Stimulated activated CD8-positive, alpha-beta memory T cell treated with anti-CD3 and anti-CD28 coated beads, Interleukin-7, amount 100 ng/mL, for 4 hours (primary cell): ENCODE measurements at places on chromosomes 7 and 10.

DNA sequence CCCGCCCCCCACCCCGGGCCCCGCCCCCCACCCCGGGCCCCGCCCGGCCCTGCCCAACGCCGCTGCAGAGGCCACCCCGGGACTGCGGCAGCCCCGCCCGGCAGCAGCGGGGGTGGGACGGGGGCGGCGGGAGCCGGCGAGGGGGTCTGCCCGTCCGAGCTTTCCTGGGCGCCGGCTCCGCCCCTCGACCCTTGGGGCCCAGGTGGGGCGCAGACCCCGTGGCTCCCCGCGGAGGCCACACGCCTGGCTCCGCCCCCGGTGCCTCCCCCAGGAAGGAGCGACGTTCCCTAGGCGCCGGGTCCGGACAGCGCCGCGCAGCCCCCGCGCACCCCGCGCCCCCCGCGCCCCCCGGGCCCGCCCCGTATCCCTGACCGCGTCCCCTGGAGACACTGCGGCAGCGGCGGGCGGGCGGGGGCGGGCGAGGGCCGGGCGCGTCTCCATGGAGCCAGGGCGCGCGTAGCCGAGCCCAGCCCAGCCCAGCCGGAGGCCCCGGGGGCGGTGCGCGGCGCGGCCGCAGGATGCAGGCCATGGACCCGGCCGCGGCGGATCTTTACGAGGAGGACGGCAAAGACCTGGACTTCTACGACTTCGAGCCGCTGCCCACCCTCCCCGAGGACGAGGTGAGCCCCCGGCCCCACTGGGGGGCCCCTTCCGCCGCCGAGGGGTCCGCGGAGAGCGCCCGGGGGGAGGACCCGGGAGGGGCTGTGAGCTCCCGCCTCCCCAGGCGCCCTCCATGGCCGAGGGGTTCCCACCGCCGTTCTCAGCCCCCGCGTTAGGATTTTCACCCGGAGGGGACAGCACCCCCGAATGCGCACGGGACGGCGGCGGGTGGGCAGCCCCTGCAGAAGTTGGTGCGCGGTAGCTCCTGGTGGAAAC lies at the start of gene KNDC1:
Gene KNDC1 (plus strand): TSS at position 270 of the 876 bp plus-strand sequence. CDS start 249 bp downstream, at position 519.
- DNase-seq = peak; percentile 20

GRCh38 chr7:88229302-88229995 lies 9.6 kb upstream of the SRI start:
- DNase-seq = no peak

GRCh38 chr10:132722394-132723329 lies 63.3 kb downstream of the NKX6-2 start:
- DNase-seq = no peak

GRCh38 chr7:114148779-114149178 lies 230.0 kb upstream of the PPP1R3A start:
- no peak for DNase-seq

- DNase-seq = no peak
These were observed 101.9 kb upstream of the LRRN3 start for GRCh38 chr7:110988890-110989501.

- no peak for DNase-seq
These were observed 1.5 kb upstream of the ADGRA1 start for GRCh38 chr10:133086247-133086646.

DNA sequence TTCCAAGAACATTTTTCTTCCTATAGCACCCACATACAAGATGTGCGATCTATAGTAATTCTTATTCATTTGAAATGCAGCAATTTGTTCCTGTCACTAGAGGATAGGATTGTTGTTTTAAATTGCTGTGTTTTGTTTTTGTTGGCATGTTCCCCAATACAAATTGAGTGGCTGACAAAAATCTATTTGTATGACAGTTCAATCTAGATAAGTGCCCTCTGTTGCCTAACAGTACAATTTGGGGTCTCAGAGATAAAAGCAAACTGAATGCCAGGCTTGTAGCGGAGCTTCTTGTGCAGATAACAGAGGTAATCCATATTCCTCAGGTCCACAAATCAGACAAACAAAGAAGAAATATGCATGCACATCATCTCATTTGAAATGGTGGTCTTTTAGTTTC lies 68.8 kb downstream of the VTI1A start:
- DNase-seq = no peak

GRCh38 chr7:95066737-95067530 lies 159.5 kb downstream of the PPP1R9A start:
- DNase-seq = no peak

DNA sequence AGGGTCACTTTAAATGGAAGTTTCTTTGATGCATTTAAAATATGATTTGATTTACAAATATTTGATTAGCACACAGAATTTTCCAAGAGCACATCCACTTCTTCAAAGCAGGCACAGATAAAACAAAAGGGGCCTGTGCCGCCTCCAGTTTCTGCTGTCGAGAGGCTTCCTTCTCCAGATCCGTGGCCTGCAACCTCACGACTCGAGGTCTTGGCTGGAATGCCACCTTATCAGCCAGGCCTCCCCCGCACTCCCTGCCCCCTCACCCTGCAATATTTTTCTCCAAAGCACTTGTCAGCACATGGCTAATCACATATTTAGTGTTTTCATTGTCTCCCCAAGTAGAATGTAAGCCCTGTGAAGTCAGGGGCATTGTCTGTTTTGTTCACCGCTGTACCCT lies 12.5 kb downstream of the PYROXD2 start:
- DNase-seq = no peak

- DNase-seq = no peak
These were observed 715.4 kb upstream of the NRP1 start for GRCh38 chr10:34049887-34050286.

DNA sequence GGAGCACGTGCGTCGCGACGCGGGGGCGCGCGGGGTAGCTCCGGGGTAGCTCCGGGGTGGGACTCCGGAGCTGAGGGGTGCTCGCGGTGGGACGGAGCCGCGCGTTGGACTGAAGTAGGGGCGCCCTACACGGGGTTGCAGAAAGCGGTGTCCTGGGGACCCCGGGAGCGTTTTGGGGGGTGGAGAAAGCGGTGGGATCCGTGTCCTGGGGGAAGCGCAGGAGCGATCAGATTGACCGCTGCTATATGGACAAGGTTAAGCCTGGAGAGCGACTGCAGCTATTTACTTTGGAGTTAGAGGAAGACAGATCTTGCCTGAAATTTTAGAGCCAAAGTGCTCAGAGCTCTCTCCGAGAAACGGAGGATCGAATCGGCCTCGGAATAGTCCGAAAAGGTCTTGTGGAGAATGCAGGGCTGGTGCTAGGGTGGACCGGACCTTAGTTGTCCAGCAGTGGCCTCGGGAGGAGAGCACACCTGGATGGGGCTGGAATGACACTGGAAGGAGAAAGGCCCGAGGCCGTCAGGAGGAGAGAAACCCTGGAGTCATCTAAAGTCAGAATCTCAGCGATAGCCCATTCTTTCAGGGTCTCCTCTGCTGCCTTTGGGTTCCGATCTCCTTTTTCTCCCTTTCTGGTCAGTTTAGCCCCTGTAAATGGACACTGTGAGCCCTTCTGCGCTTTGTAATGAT lies 564 bp downstream of the PDSS1 start:
- no peak for DNase-seq

DNA sequence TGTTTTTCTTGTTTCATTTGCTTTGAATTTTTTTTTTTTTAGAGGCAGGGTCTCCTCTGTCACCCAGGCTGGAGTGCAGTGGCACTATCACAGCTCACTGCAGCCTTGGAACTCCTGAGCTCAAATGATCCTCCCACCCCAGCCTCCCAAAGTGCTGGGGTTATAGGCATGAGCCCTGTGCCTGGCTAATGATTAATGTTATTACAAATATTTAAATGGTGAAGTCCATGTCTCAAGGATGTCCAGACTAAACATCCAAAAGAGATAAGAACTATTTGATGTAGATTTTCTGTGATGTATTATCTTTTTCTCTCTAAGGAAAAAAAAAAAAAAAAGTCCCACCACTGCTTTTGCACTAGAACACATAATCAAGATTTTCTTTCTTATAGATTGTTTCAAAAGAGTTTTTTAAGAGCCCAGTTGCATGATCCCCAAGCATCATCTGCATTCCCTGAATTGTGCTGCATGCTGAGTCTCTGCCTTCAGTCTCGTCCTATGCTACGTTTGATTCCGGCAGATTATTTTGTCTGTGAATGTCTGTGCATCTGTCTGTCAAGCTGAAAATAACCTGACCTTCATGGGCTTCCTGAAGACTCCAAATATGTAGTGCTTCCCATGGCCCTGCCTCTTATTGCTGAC lies 33.4 kb downstream of the MACROH2A2 start:
- DNase-seq = no peak

GRCh38 chr10:118983263-118983662 lies 46.3 kb upstream of the NANOS1 start:
- no peak for DNase-seq

- no peak for DNase-seq
These were observed 1.5 kb downstream of the CHPF2 start for GRCh38 chr7:151233804-151234203.

- DNase-seq = no peak
These were observed 48.2 kb upstream of the DPYSL4 start for GRCh38 chr10:132138596-132138995.

GRCh38 chr7:151696721-151697514 lies 177.2 kb upstream of the RHEB start:
- DNase-seq = no peak

DNA sequence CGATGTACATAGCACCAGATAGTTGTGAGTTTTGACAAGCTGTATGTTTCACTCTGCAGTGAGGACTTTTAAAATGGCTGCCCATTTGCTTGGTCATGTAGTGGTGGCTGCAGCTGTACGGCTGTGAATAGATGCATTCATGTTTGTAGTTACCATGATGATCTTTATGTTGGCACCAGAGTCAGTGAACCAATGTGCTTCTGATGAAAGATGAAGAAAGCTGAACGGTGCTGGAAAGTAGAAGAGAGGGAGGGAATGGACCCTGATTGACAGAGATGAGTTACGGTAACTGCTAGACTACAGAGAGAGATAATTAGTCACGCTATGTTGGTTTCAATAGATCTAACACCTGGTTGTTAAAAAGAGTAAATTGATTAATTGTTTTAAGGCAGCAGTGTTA lies 256.8 kb downstream of the CELF2 start:
- DNase-seq = no peak

DNA sequence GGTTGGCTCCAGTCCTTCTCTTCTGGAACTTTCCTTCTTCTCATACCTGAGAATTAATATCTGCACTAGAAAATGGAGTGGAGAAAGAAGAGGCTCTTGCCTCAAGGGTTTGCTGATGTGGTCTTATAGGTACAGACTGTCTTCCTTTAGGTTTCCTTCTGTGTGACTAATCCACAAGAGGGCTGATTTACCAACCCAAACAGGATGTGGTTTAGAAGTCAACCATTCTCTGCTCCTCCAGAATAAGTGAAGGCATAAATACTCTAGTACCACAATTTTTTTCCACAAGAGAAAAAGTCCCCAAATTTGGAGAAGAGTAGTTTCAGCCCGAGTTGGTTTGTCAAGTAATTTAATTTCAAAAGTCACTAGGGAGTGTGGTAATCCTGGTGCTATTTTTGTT lies 85.8 kb downstream of the NRP1 start:
- no peak for DNase-seq

DNA sequence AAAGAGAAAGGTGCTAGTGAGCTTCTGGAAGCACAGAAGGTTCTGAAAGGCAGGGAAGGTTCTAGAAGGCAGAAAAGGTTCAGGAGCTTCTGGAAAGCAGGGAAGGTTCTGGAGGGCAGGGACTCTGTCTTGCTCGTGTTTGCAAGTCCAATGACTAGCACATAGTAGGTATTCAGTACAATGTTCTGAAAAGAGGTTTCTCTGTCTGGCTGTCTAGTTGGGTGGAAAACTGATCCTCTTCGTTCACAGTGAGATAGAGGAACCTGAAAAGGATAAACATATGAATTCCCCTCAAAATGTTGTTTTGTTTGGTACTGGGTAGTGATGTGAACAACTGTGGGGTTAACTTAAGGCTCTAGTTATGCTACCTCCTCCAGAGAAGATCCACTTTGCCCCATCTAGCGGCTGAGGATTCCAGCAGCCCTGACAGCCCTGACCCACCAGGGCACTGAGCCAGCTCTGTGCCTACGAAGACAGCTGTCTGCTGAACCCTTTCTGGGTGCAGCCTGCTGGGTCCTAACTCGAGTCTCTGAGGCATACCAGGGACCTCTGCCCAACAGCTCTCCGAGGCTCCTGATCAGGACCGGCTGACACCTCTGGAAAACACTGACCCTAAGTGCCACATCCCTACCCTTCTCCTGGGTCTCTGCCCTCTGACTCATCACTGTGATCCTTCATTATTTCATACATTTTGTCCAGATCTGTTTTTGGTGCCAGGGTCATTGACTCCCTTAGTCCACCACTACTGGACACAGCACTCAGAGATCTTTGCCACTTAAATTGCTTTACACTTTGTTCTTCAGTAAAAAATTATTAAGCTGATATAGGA lies 15.4 kb downstream of the PTPRN2 start:
- DNase-seq = no peak

DNA sequence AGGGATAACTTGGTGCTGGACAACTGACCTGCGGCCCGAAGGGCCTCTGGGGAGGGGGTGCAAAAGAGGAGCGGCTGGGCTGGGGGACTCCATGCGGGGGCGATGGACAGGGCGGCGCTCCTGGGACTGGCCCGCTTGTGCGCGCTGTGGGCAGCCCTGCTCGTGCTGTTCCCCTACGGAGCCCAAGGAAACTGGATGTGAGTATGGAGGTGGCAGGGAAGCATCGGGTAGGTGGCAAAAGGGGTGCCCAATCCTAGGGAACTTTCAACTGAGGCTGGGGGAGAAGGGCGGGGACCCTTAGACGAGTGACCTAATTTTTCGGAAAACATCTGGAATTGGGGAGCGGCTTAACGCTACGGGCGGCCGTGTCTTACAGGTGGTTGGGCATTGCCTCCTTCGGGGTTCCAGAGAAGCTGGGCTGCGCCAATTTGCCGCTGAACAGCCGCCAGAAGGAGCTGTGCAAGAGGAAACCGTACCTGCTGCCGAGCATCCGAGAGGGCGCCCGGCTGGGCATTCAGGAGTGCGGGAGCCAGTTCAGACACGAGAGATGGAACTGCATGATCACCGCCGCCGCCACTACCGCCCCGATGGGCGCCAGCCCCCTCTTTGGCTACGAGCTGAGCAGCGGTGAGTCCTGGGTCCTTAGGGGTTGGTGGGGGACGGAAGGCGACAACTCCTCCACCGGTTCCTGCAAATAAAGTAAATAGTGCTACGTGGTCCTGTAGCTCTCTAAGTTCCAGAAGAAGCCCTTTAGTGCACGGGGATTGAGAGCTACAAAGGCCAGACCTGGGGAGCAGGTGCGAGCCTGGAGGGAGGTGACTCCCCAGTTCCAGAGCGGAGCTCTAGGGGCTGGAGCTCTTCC lies 622 bp downstream of the WNT16 start:
- DNase-seq = no peak

DNA sequence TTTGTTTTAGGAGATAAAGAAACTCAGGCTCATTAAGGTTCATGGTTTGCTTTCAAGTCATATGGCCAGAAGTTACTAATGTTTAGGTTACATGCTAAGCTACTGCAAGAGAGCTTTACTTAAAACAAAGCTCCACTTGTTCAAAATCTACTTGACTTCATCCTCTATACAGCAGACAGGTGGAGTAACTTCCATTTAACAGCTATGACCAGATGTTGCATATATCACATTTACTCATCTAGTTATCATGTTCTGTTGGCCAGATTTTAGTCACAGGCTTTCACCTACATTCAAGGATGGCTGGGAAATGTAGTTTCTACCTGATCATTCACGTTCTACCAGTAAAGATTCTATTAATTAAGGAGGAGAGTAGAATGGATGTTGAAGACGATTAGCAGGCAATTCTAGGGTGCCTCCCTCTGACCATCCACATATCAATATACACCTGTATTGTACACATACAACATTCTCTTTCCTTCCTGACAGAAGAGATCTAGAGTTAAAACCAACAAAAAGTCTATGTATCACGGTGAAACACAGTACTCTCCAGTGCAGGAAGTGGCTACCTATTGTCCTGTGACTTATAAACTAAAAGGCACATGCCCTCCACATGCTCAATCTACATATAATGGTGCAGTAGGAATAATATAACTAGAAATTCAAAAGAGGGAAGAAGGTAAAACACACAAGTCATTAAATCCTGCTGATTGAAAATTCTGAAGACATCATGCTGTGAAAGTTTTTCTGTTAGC lies 488.0 kb downstream of the MDFIC start:
- no peak for DNase-seq
